ENCODE measurements at places on chromosomes 3 and 15.

- no peak for DNase-seq
Observed at GRCh38 chr3:77720460-77720971, 680.6 kb downstream of the ROBO2 start.

DNA sequence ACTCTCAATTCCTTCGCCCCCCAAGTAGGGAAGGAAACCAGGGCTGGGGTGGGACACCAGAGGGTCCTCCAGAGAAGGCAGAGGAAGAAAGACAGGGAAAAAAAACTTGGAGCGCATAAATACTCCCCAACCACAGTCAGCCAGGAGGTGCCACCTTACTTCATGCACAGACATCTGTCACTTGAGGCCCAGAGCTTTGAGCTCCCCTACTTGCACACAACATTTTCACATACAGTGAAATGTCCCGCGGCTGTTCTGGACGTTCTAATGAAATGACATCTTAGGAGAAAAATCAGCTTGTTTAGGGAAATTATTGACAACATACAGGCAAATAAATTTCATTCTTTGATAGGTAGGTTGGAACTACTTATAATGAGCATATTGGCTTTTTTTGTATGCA is 113.0 kb downstream of the LIPC start:
- no peak for DNase-seq

DNA sequence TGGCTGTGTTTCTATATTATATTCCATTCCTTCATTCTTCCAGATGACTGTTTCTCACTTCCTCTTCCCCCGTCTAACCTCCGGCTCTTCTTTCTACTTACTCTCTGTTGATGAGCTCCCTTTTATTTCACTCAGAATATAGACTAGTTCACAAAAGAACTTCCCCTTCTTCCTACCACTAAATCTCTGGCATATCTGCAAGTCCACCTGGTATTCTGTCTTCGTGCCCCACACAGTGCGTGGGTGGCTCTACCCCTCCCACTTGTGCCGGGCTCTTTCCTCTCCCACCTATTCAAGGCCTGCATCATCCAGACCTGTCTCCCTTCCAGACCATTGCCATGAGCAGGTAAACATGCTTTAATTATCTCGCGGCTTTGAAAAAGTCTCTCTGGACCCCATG is 73.0 kb downstream of the SCN10A start:
- no peak for DNase-seq

DNA sequence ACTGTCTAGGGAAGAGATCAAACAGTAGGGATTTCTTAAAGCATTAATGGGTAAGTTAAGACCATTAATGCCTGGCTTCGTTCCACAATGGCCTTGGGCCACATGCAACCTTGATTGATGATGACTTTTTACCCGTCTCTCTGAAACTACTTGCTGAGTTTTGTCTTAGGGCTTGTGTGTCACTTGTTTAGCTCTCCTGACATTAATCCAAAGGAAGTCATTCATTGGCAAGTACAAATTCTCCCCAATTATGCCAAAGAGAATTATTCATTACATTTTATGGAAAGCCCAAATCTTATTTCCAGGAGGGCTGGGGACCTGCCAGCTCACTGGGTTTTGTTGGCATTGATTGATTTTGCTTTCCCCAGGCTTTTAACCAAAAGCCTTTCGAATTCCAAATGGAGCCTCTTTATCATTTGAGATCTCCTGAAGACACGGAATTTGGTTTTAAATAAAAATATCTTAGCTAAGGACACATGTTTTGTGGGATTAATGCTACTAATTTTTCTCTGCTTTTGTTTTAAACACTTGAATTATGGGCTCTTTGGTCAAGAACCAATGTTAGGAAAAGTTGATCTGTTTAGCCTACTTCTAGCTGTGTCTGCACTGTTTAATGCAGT is 40.7 kb downstream of the SERPINI1 start:
- DNase-seq = no peak

- DNase-seq = no peak
Observed at GRCh38 chr15:89770041-89770440, 6.1 kb upstream of the MESP2 start.

- DNase-seq = peak; percentile 11
Observed at GRCh38 chr3:66442254-66443117, 58.3 kb downstream of the LRIG1 start.

- no peak for DNase-seq
Observed at GRCh38 chr3:191455257-191455952, 5.6 kb upstream of the PYDC2 start.

- DNase-seq = no peak
Observed at GRCh38 chr3:150237490-150237889, 170.6 kb upstream of the TSC22D2 start.

DNA sequence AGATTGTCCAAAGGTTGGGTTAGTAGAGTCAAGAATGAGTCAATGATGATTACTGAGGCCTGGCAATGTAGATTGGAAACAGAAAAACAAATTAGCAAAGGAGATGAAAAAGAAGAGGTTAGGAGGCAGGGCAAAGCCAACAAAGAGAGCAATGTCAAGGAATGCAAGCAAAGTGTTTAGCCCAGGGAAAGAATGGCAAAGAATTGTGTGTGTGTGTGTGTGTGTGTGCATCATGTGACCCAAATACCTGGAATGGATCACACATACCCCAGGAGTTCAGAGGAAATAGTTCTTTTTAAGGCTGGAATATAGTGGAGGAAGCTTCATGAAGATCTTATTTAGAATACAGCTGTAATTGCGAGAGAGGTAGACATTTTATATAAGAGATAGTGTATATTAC is 831.7 kb upstream of the ARPP21 start:
- no peak for DNase-seq

- DNase-seq = no peak
Observed at GRCh38 chr3:152021951-152022461, 148.6 kb downstream of the SUCNR1 start.

DNA sequence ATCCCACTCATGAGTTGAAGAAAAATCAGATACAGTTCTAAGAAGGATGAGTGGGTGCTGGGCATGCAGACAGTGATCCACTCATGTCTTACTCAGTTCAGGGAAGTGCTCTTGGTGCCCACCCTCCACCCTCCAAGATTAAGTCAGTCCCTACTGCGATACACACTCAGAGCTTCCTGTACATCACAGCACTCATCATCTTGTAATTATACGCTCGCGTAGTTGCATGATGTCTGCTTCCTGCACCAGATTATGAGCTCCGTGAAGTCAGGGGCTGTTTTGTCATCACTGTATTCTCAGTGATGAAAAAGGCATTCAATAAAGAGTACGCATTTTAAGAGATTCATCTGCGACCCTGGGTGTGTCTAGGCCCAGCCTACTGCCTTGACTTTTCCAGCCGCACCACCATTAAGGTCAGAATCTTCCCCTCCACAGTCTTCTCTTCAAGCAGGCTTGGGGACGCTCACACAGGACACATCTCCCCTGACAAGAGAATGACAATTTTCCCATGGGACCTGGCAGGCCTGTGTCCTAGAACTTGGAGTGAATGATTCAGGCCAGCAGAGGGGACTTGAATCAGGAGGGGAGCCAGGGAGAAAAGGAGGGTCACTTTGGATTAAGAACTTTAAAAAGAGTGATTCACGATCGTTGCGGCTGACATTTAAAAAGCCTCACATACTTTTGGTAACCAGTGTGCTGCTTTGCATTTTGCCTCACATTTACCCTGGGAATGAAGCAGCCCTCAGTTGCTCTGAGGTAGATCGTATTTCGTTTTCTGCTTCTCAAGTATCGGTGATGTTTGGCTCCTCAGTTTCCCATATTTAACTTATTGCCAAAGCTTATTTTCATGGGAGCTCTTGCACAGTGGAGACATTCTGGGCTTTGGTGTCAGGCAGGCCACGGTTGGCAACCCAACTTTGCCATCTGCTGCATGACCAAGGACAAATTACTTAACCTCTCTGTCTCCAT is 7.9 kb upstream of the PDE8A start:
- no peak for DNase-seq

DNA sequence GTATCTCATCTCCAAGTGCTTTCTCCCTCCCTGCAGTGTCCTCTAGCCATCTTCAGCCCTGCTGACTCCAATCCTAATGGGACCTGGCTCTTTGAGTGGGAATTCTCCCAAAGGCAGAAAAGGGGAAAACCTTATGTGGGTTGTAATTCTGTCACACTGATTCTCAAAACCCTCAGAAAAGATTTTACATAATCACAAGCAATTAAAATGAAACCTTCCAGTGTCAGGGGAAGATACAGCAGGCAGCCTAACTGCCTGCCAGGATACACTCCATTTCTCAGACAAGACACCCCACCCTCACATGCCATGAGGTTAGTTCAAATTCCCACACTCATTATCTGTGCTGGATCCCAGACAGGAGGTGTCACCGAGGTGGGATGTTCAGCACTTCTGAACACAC is 121.4 kb downstream of the RFTN1 start:
- DNase-seq = no peak

DNA sequence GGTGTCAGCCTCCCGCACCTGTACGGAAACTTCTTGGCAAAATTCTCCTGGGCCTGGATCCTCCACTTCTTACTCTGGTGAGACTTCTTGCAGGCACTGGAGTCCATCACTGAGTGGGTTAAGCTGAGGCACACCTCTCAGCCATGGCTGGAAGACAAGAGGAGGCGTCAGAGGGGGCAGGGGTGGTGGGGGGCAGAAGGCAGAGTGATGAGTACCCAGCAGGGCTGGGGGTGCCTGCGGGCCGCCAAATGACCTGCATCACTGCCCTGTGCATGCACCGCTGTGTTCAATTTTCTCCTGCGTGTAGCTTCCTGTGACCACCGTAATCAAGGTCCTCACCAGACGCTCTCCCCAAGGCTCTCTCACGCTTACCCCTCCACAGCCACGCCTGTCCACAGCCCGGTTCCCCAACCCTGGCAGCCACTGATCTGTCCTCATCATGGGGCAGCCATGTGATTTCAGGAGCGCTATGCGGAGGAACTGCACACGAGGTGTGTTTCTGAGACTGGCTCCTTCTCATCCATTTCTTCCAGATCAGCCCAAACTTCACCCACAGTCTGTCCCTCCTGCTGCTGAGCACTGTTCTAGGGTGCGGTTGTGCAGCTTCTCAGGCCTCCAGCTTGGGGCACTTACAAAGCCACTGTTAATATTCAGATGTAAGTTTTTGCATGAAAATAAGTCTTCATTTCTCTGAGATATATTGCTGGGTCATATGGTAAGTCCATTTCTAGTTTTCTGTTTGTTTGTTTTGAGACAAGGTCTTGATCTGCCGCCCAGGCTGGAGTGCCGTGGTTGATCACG is 5.2 kb downstream of the C3orf22 start:
- DNase-seq = no peak

- DNase-seq = no peak
Observed at GRCh38 chr3:177337541-177338331, 140.5 kb upstream of the TBL1XR1 start.

- peak; percentile 54 for DNase-seq
Observed at GRCh38 chr3:77041811-77042210, 1.9 kb downstream of the ROBO2 start.

- DNase-seq = no peak
Observed at GRCh38 chr3:101984356-101984755, 135.0 kb downstream of the NFKBIZ start.

DNA sequence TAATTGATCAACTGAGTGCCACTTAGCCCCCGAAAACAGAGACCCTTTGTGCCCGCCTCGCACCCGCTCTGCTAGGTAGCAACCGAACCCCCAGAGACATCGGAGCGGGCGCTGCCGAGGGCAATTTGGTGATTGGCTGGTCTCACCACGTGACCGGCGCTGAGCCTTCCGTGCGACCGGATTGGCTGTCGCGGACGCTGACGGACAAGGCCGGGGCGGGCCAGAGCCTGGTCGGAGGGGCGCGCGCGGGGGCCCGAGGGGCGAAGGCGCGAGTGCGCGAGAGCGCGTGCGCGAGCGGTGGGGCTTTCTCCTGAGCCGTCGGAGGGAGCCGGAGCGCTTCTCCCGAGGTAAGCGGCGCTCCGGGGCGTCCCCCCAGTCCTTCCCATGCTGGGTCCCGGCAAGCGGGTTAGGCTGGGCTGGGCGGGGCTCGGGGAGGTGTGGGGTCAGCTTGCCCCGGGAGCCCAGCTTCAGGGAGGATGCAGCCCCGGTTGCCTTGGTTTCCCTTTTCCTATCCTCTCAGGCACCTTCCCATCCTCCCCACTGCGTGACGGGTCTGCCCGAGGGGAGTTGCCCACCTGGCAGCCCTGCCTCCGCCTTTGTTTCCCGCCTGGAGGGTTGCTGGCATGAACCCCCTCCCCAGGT is at the start of gene TMEM108:
Gene TMEM108 (plus strand): TSS at position 303 of the 642 bp plus-strand sequence.
- peak; percentile 94 for DNase-seq

DNA sequence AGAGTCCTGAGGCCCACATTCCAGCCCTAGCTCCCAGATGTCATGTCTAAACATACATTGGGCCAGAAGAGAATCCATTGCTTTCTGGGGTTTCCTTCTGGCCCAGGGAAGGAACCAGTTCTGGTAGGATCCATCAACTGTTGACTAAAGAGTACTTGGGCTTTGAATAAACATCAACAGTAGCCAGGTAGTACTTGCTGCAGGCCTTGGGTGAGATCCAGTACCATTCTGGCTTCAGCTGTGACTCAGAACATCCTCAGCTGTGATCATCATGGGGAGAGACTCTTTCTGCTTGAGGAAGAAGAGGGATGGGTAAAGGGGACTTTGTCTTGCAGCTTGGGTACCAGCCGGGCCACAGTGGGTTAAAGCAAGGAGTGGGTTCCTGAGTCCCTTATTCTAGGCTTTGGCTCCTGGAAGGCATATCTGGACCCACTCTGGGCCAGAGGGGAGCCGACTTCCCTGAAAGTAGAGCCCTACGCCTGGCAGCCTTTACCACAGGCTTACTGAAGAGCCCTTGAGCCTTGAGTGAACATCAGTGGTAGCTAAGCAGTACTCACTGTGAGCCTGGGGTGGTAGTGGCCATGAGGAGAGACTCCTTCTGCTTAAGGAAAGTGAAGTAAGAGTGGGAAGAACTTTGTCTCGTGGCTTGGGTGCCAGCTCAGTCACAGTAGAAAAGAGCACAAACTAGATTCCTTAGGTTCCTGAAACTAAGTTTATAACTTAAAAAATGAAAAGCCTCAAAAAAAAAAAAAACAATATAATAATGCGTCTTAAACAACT is 128.3 kb downstream of the GOLIM4 start:
- no peak for DNase-seq

DNA sequence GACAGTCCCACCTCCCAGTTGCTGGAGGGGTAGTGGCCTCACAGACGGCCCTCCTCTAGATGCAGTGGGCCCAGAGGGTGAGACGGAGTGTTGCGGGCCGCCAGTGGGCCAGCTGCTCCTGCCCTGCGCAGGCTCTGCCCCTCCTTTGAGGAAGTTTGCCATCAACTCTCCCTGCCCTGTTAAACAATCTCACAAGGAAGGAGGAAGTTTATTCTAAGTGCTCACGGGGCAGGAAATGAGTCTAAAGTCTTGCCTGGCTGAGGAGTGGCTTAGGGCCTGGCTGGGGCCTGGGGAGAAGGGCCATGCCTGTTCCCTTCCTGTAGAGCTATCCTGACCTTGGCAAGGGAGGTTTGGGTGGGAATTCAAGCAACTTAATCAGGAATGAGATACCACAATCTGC is at the start of gene FAM3D:
Gene FAM3D (minus strand): TSS at position 92 of the 400 bp plus-strand sequence. CDS start 11,211 bp downstream, outside the sequence.
- no peak for DNase-seq

DNA sequence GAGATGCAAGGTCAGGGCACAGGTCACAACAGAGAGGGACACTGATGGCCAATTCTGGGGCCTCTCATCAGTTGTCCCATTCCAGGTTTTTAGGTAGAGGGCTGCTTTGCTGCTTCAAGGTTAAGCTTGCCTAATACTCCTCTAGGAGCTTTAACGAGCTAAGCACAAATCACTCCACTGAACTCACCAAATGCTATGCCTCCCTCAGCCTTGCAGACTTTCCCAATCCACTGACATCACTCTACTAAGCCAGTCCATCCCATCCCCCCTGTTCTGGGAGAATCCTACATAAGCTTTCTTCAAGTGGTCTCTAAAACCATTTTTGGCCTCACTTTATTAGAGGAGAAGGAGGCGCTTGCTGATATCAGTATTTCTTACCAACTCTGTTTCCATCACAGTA is 24.8 kb upstream of the PDCD6IP start:
- DNase-seq = no peak

Measured in NCI-H345 (cell line).